ENCODE measurements at places on chromosomes 11 and 22. TPM values are rescaled to one million over a fixed set of nuclear protein-coding genes. Genes with fewer than 3 reads are reported as not detected.

RCOR2 gene
- 1.1 TPM for total RNA-seq

PLCB3 gene
- 19.9 TPM for total RNA-seq

SLC5A1 gene
- total RNA-seq: 0.24 TPM

B3GAT1 gene
- total RNA-seq: 0.03 TPM

MEI1 gene
- total RNA-seq: not detected

ZNF280B gene
- 1.7 TPM for total RNA-seq

BTBD18 gene
- total RNA-seq: not detected

XKR3 gene
- total RNA-seq: not detected

All from A549 treated with GW870086 at 1 μM for 4 hours (cell line).